ENCODE measurements at places on chromosomes 3 and 15. TPM values are rescaled to one million over a fixed set of nuclear protein-coding genes. Genes with fewer than 3 reads are reported as not detected.

UBAP1L gene
- total RNA-seq: 1.7 TPM

DNA sequence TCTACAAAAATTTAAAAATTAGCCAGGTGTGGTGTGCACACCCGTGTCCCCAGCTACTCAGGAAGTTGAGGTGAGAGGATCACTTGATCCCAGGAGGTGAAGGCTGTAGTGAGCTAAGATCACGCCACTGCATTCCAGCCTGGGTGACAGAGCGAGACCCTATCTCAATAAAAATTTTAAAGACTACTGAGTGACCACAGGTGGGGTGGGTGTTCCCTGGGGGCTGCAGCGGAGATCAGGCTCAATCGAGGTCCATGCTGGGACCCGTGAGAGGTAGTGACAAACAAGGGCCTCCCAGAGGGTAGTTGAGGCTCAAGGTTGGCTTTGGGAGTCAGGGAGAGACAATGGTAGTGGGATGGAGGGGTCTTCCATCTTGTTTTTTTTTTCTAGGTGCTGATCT is 38.9 kb upstream of the LIMD1 start:
- peak; percentile 20 for DNase-seq

GRCh38 chr3:31918179-31919150 is 62.6 kb downstream of the OSBPL10 start:
- DNase-seq: no peak

GRCh38 chr3:5093731-5094130 is 28.4 kb upstream of the ARL8B start:
- DNase-seq: no peak

- no peak for DNase-seq
These were observed 237.7 kb downstream of the SLCO3A1 start for GRCh38 chr15:92091155-92091734.

DNA sequence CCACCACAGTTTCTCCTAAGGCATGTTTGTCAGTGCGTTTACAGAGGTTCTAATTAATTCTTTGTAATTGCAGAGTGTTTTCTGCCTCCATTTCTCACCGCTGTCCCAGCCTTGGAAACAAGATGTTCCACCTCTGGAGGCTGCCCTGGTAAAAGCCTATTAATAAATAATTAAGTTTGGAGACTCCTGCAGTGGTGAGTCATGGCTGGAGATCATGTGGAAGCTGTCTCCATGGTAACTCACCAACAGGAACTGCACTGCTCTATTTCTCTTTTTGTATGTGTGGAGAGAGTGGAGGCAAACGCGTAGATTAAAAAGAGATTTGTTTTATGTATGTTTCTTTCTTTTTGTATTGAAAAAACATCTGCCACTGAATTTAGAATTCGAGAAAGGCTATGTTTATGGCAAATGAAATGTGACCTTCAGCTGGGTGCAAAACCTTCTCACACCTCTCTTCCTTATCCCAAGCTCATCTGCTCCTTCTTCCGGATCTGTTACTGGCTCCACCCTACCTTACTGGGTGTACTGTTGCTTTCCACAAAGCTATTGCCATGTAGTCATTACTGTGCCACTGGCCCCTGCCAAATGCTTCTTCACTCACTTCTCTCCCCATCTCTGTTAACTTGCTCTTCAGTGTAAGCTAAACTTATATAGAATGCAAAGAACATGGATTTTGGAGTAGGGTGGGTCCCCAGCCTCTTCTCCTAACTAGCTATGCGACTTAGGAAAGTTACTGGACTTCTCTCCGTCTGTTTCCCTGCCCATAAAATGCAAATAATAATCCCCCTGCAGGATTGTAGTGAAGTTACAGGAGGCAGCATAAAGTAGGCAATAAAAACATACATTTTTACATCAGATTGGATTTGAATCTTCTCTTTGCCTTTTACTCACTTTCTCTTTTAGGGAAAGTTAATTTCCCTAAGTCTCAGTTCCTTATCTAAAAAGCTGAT is 778.5 kb downstream of the NTRK3 start:
- DNase-seq: peak; percentile 36

GRCh38 chr15:82062479-82063454 is 16.9 kb upstream of the MEX3B start:
- DNase-seq: no peak

All from lower leg skin (tissue), 4 donors.